ENCODE measurements at places on chromosomes 7 and 10.

DNA sequence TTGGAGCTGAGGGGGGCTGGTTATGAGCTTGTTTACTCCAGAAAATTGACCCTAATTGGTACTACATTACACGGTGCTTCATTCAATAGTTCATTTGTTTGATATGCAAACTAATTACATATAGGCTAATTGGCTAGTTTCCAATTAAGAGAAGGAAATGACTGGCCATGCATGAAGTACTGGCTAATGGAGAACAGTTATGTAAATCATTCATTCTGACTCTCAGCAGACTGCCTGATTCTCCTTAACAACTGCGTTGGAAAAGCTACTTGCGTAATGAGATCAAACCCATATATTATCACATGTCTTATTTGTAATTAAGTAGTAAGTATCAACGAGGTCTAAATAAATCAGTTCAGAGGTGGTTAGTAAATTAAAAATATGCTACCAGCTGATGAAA is 81.8 kb upstream of the CTTNBP2 start:
- no peak for DNase-seq

- no peak for DNase-seq
Observed at GRCh38 chr10:42887734-42888503, 105.3 kb downstream of the BMS1 start.

- DNase-seq, result no peak
Observed at GRCh38 chr7:143503261-143503660, 25.6 kb downstream of the TAS2R41 start.

GRCh38 chr10:43209651-43210141 is 57.2 kb downstream of the RASGEF1A start:
- no peak for DNase-seq

DNA sequence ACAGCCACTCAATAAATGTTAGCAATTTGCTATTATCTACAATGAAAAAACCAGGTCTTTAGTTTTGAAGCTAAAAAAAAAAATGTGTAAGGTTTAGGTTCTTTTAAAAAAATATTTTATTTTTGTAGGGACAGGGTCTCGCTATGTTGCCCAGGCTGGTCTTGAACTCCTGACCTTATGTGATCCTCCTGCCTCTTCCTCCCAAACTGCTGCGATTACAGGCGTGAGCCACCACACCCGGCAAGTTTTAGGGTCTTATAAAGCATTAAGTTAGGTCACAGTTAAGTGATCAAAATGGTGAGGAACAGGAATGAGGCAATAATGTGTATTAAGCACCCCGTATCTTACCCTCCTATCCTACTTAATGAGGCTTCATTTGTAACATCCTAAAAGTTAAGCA is 774 bp downstream of the SEM1 start:
- no peak for DNase-seq

GRCh38 chr7:135683609-135684008 is 21.3 kb downstream of the STMP1 start:
- no peak for DNase-seq

Measured in Panc1 (cell line).